Fibroblast of mammary gland (primary cell): ENCODE measurements at places on chromosomes 7 and 10.

DNA sequence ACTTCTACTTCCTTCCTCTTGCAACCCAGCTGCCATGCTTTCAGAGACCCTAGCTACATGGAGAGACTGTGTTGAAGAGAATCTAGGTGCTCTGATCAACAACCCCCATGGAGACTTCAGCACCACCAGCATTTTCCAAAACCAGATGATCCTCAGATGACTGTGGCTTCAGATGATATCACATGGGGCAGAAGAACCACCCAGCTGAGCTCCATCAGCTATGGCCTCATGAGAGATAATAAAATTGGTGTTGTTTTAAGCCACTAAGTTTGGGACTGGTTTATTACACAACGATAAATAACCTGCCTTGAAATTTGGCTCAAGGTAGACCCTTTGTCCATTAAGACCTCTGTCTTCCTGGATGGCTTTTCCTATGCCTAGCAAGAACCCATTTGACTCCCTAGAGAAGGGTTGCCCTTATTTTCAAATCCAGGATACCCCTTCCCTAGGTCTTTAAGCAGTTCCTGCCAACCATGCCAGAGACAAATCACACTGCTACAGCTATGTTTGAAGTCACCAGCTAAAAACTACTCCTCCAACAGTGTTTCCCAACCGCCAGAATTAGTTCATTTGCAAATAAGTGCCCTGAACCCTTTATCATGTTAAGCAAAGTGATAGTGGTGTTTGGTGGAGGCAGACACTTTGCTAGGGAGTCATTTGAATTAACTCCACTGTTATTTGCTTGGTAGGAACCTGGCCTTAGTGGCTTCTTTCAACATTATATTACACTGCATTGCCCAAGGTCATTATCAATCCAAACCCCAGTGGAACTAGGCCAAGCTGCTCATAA is 136.9 kb upstream of the PALS2 start:
- DNase-seq = no peak

DNA sequence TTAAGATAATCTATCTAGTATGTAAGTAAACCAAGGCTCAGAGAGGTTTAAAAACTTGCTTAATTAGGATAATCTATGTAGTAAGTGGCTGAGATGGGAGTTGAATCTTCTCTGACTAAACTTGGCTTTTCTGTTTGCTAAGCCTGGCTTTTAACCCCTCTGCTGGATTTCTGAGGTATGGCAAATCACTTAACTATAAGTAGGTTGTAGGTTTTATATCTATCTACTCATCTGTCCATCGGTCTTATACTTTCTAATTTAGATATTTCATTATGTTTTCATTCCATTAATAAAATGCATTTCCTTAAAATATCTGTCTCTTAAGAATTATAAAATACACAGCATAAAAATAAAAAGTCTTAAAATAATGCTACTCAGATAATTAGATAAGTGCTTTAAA is 59.4 kb downstream of the ST7 start:
- peak; percentile 59 for DNase-seq

- no peak for DNase-seq
Measured at GRCh38 chr10:34969171-34969570, 121.0 kb downstream of the CUL2 start.

DNA sequence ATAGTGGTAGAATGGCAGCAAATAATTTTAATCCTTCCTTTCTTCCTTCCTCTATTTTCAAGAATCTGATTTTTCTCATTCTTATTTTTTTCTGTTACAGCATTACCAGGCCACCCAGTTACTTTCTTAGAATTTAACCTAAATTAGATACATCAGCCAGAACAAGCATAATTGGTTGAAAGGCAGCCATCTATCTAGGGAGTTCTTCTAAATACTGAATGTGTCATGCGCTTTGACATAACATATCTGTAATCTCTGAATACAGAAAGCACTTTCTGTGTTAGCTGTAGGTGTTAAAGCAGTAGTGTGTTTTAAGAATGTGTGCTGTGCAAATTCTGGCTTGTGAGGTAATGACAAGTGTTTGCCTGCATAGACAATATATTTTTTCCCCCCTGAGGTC is 97.3 kb downstream of the BTRC start:
- no peak for DNase-seq

GRCh38 chr7:41520445-41520844 is 182.4 kb downstream of the INHBA start:
- DNase-seq = no peak

GRCh38 chr7:134545918-134546317 is 3.0 kb upstream of the AKR1B15 start:
- DNase-seq = no peak

- no peak for DNase-seq
Measured at GRCh38 chr7:142964502-142965246, 2.5 kb upstream of the KEL start.

DNA sequence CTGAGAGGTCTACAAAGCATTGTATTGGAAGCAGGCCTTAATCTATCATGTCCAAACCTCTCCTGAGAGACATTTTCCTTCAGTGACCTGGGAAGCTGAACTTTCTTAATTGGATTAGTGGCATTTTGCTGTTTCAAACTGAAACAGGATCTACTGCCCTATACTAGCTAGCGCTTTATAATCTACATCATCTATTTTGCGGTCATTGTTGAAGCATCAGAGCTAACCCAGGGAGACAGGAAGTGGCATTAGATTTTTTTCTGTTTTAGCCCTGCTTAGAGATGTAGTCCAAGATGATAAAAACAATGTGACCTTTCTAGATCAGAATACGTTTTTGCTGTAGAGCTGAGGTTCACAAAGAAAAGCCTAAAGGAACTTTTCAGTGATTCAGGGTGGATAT is 147.4 kb upstream of the AGR3 start:
- no peak for DNase-seq

GRCh38 chr10:60962946-60963345 is 19.0 kb upstream of the RHOBTB1 start:
- peak; percentile 19 for DNase-seq

- peak; percentile 31 for DNase-seq
Measured at GRCh38 chr10:126017961-126018560, 121.7 kb downstream of the FANK1 start.

DNA sequence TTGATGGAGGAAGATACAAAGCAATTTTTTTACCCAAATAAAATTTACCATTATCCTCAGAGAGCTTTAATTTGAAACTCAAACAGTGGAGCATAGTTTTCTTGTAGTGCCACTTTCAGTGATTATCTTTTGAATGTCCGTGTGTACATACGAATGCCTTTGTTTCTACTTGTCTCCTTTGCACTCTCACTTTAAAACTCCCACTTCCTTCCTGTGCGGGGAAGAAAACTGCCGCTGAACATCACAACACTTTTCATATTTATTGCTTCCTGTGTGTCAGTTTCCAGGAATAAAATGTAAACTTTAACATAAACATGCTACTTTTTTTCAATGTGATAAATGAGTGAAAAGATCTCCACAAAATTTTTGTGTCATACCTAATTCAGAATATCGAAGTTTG is 102.4 kb downstream of the SEMA3A start:
- DNase-seq = no peak

GRCh38 chr10:13505052-13505680 is 23.6 kb downstream of the BEND7 start:
- DNase-seq = no peak

- DNase-seq = no peak
Measured at GRCh38 chr10:78900715-78901430, 167.9 kb upstream of the ZMIZ1 start.

DNA sequence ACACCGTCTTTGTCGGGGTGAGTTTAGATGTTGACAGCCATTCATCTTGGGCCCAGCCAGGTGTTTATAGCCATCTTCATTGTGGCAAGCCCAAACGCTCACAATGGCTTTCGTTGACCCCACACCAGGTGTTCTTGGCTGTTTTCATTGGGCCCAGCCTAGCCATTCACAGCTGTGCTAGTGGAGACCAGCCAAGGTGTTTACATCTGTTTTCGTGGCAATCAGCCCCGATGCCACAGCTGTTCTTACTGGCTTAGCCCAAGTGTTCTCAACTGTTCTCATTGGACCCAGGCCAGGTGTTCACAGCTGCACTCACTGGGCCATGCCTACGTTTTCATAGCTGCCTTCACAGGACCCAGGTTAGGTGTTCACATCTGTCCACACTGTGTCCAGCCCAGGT is 7.7 kb downstream of the FRG2B start:
- no peak for DNase-seq

GRCh38 chr10:89640241-89640640 is 4.8 kb downstream of the PANK1 start:
- no peak for DNase-seq

GRCh38 chr7:2281541-2281940 is 32.7 kb downstream of the SNX8 start:
- DNase-seq = peak; percentile 69

- no peak for DNase-seq
Measured at GRCh38 chr7:30303312-30304039, 19.1 kb downstream of the ZNRF2 start.

DNA sequence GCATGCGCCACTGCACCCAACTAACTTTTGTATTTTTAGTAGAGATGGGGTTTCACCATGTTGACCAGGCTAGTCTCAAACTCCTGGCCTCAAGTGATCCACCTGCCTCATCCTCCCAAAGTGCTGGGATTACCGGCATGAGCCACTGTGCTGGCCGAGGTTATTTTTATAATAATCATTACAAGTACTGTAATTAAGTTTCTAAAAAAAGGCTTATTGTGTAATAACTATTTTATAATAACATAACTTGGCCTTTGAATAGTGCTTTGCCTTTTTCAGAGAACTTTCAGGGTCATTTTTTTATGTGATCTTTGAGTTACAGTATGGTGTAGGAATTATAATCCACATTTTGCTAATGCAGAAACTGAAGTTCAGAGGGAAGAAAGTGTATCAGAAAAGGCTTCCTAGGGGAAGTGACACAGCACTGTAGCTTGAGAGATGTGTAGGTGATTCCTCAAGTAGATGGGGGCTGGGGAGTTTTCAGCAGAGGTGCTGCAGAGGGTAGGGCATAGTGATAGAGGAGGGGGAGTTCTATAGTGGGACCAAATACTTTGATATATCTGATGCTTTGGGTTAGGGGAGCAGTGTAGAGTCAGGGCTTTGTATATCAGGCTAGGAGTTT is 9.2 kb upstream of the SYPL1 start:
- no peak for DNase-seq

- peak; percentile 80 for DNase-seq
Measured at GRCh38 chr10:70192326-70192968, 22.1 kb upstream of the SAR1A start.

- DNase-seq = no peak
Measured at GRCh38 chr10:115026746-115027140, 66.4 kb upstream of the ATRNL1 start.

DNA sequence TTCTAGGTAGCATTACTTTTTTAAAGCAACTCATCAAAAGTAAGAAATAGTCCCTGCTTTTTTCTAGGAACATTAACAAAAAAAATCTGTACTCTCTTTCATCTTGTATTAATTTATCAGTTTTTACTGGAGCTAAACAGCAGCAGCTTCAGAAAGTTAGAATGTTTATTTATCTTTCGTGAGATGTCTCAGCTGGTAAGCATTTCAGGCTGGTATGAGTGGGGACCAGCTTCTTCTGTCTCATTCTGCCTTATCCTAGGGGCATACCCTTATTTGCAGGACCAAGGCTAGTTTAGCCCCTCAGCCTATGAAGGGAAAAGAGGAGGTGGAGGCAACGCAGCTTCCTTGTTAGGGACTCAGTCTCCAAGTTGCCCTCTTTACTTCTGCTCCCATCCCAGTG is 35.1 kb downstream of the LANCL2 start:
- DNase-seq = no peak

GRCh38 chr10:93478873-93479272 is 3.3 kb downstream of the MYOF start:
- no peak for DNase-seq

DNA sequence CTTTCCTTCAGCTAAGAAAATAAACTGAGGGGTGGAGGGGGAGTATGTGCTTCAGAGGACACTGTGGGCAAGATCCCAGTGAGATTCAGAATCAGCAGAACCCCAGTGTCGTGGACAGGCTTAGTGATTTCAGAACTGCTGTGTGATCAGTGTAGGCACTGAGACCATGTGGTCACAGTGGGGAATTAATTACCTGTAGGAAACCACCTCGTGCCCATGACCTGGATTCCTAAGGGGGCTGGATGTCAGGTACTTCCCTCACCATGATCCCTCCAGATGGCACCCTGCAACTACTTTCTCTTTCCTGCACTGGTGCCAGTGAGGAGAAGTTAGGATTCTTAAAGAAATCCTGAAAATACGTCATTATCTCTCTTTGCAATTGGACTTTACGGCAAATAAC is 64.4 kb downstream of the HBP1 start:
- DNase-seq = no peak

- peak; percentile 96 for DNase-seq
Measured at GRCh38 chr7:47763063-47763974, 181.4 kb upstream of the TNS3 start.

- no peak for DNase-seq
Measured at GRCh38 chr7:76509931-76510877, at the start of gene UPK3B. TSS of gene UPK3B (plus strand) at chr7:76510552. CDS start at chr7:76510653, 101 bp downstream.

DNA sequence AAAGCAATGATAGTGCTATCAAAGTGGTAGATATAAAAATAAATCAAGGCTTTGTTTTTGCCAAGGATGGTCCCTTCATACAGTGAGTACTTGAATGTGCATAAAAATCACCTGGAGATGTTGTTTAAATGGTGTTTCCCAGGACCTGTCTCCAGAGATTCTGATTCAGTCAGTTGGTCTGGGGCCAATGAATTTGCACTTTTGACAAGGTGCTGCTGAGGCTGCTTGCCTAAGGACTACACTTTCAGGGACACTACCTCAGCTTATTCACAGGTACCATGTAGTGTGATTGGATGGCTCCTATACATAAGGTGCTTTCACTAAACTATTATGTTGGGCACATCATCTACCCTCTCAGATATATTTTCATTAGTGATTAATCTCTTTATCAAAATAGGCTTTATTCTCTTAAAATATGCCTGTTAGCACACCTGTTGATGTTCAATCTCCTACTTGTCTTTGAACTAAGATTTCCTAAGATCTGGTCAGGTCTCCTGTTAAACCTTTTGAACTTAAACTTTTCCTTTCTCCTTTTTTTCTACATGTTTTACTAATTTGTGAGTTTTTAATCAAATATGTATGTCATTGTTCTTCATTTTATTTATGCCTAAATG is 24.3 kb downstream of the CAPZA2 start:
- no peak for DNase-seq

- DNase-seq = peak; percentile 57
Measured at GRCh38 chr7:151113344-151114150, 27.3 kb downstream of the AGAP3 start.

GRCh38 chr7:149637911-149638565 is 135.3 kb downstream of the ZNF467 start:
- no peak for DNase-seq

- DNase-seq = no peak
Measured at GRCh38 chr10:1209355-1209979, 153.3 kb downstream of the WDR37 start.
